HCT116 (cell line): ENCODE measurements at places on chromosomes 11 and 22.

GRCh38 chr11:44620328-44620725 is 54.9 kb downstream of the CD82 start:
- no peak for DNase-seq

DNA sequence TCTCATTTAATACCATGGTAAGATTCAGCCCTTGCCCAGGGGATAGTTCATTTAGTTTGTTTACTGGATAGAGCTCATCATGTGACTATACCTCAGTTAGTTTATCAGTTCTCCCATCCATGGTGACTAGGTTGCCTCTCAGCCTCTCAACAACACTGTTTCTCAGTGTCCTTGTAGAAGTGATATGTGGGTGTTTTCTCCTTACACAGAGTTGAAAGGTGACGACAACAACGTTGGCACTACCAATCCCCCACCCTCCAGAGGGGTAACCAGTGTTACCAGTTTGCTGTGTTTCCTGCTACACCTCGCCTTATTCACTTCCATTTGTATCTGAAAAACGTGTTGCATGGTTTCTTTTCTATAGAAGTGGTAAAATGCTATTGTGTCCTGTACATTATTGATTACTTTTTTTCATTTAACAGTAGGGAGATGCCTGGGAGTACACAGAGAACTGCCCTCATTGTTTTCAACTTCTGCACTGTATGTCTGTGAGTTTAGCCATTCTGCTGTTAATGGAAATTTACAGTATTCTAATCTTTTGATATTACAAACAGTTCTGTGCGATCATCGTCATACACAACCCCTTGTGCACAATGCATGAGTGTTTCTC is 11.6 kb downstream of the NEAT1 start:
- no peak for DNase-seq

GRCh38 chr11:89021339-89021738 is 44.4 kb downstream of the GRM5 start:
- DNase-seq = no peak

- DNase-seq = no peak
Observed at GRCh38 chr11:88475991-88476418, 138.5 kb upstream of the CTSC start.

DNA sequence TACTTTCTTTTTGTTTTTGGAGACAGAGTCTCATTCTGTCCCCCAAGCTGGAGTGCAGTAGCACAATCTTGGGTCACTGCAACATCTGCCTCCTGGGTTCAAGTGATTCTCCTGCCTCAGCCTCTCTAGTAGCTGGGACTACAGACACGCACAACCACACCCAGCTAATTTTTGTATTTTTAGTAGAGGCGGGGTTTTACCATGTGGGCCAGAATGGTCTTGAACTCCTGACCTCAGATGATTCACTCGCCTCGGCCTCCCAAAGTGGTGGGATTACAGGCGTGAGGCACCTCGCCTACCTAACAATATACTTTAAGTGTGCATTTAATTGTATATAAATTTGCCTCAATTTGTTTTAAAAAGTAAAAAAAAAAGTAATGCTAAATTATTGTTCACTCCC is 38.4 kb downstream of the GRK3 start:
- DNase-seq = peak; percentile 4
